ENCODE measurements at places on chromosomes 2 and 18.
A peak's percentile ranks its signal among the peaks of the same experiment; 100 is the strongest.

GRCh38 chr2:37599688-37600525 lies 71.5 kb downstream of the CDC42EP3 start:
- peak; percentile 42 for DNase-seq

- no peak for DNase-seq
These were observed 11.3 kb upstream of the KCNS3 start for GRCh38 chr2:17867133-17867532.

DNA sequence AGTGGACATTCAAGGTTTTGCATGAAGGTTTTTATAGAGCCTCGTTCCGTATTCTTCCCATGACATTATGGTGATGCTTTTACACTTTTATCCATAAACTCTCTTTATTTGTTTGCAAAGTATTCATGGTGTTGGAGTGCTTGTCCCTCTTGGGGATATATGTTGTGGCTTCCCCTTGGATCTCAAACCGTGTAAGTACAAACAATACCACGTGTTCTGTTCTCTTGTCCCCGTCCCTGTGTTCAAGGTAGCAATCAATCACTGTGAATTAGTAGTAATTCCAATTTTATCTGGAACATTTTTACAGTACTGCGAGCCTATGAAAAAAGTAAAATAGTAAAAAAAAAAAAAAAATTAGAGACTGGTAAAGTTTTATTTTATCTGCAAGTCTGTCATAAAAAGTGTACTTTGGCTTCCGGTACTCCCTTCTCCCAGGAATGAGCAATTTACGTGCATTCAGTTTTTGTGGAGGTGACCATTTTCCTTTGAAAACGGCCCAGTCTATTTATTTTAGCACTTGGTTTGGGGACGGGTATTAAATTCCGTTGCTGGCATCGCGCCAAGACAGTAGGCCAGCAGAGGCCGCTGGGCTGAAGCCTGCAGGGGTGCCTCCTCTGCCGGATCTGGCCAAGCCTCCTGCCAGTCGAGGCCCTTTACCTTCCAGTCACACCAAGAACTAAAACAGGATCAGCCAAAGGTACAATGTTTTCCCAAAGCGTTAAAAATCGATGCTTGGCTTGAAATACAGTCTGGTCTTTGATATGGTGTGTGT lies 175.7 kb downstream of the SOCS6 start:
- no peak for DNase-seq

GRCh38 chr2:239454507-239454906 lies 53.7 kb upstream of the HDAC4 start:
- DNase-seq: no peak

DNA sequence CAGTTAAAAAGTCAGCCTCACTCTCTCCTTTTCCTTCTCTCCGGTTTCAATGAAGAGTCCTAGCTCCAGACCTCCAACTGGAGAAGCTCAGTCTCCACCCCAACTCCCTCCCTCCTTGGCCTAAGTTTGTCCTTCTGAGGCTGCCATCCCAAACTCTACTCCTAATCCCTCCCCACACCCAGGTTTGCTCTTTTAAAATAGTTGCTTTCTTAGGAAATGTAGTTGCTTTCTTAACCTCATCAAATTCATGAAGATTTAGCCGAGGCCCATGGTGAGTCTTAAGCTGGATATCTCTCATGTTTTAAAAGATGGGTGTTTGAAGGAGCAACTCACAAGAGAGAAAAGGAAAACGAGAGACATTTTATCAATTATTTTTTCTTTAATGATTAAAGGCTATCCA lies 937 bp upstream of the LANCL1 start:
- DNase-seq: no peak

DNA sequence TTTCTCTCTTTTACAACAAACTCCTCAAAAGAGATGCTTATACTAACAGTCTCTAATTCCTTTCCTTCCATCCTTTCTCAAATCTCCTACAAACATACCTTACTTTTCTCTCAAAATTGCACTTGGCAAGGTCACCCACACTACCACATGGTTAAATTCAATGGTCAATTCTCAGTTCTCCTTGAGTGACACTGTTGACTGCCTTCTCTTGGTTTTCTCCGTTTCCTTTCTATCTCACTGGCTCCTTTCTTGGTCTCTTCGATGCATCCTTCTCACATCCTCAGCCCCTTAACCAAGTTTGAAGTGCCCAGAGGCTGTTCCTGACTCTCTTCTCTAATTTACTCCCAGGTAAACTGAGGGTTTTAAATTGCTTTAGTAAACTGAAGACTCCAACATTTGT lies 12.5 kb downstream of the C1D start:
- no peak for DNase-seq

DNA sequence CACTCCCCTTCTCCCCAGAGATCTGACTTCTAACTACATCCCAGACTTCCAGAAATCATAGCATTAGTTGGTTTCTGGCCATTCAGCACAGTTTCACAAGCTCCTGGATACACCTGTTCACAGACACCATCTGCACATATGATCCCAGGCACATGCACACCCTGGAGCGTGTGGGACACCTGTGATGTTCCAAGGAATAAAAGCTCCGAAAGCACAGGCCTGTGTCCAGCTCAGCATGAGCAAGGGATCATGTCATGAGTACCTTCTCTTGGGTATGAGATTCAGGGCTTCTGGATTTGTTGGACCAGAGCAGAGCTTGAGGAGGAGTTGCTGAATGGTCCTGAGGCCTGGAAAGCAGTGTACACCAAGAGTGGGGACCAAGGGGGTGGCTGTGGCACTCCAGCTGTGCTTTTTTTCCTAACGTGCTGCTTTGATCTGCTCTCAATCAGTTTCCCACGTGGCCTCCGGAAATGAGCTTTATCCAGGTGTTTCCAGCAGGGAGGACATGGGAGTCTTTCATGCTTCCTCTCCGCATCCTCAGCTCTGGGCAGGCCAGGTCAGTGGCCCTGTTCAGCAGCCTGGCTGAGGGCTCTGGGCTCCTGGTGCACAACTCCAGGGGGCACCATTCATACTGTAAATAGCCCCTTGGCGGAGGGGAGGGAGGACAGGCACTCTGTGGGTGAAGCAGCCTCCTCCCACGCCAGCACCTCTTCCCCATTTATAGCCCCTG lies 1.8 kb downstream of the DYSF start:
- no peak for DNase-seq

- DNase-seq: no peak
These were observed 138.3 kb downstream of the CDH20 start for GRCh38 chr18:61471541-61471940.

DNA sequence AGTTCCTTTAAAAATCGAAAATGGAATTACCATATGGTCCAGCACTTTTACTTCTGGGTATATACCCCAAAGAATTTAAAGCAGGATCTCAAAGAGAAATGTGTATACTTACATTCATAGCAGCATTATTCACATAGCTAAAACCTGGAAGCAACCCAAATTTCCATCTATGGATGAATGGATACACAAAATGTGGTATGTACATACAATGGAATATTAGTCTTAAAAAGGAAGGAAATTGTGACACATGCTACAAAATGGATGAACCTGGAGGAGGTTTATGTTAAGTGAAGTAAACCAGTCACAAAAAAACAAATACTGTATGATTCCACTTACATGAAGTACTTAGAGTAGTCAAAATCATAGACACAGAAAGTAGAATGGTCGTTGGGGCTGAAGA lies 147.9 kb upstream of the LTBP1 start:
- no peak for DNase-seq

GRCh38 chr2:175233135-175233719 lies 51.7 kb upstream of the ATP5MC3 start:
- DNase-seq: no peak

GRCh38 chr18:56748698-56749268 lies 97.6 kb downstream of the WDR7 start:
- no peak for DNase-seq

GRCh38 chr2:46706264-46706983 lies 209.2 kb downstream of the MCFD2 start:
- DNase-seq: no peak

- no peak for DNase-seq
These were observed 9.9 kb downstream of the PLA2R1 start for GRCh38 chr2:160052531-160052930.

DNA sequence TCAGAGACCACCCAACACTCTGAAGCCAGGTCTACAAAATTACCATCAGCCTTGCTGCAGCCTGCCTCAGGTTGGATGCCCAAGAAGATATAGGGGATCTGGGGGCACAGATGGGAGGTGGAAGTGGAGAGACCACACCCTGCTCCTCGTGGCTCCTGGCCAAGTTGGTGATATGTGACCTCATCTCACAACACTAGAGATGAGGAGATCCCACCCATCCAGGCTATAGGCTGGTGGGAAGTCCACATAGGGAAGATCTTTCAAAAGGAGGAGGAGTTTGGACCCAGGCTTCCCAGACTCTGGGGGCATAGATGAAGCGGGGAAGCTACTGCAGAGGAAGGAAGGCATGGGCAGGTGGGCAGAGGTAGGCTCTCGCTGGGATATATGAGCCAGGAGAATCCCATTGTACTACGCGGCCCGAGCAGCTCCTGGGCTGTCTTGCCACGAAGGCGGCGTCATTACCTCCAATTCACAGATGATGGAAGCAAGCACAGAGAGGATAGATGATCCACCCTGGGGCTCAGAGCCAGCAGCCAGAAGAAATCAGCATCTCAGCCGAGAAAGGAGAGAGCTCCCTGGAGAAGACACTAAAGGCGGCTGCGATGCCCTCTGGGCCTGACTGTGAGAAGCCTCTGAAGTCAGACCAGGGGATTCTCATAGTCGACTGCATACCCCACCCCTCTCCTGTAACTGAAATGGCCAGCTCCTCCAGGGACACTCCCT lies 96.0 kb downstream of the RHOB start:
- DNase-seq: no peak

DNA sequence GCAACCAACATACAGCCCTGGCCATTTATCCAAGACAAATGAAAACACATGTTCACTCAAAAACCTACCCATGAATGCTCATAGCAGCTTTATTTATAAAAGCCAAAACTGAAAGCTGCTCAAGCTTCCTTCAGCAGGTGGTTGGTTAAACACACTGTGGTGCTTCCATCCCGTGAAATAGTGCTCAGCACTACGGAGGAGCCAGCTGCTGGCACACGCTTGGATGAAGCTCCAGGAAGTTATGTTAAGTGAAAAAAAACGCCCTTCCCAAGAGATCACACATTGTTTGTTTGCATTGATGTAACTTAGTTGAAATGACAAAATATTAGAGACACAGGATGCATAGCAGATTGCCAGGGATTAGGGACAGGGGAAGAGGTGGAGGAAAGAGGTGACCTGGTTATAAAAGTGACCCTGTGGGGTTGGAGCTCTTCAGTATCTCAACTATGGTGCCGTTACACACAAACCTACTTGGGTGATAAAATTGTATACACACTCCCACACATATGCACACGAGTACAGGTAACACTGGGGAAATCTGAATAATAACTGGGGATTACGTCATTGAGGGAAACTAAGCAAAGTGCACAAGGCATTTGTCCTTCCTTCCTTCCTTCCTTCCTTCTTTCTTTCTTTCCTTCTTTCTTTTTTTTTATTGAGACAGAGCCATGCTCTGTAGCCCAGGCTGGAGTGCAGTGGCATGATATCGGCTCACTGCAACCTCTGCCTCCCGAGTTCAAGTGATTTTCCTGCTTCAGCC lies 6.2 kb upstream of the ALPG start:
- DNase-seq: no peak

DNA sequence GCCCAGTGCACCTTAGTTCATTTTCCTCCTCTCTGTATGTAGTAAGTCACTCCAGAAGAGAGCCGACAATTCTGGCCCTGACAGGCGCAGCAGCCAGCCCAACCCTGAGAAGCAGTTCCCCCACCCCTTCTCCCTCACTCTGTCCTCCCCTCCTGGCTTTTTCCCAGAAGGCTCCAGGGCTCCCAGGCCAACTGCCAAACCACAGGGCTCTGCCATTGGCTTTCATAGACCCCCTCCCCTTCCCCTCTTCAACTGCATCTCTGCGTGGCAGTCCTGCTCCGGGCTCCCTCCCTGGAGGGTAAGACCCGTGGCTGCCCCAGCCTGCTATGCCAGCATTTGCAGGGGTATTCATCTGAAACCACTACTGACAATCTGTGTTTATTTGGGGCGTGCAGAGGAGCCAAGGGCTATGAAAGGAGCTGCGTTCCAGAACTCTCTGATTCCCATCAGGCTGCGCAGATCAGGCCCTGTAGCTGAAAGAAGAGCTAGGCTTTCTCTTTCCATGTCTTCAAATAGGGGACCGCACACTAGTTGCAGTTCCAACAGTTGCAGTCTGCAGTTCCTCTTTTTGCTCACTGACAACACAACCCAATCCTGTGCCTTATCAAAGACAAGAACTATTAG lies 388.6 kb upstream of the TNP1 start:
- DNase-seq: no peak

DNA sequence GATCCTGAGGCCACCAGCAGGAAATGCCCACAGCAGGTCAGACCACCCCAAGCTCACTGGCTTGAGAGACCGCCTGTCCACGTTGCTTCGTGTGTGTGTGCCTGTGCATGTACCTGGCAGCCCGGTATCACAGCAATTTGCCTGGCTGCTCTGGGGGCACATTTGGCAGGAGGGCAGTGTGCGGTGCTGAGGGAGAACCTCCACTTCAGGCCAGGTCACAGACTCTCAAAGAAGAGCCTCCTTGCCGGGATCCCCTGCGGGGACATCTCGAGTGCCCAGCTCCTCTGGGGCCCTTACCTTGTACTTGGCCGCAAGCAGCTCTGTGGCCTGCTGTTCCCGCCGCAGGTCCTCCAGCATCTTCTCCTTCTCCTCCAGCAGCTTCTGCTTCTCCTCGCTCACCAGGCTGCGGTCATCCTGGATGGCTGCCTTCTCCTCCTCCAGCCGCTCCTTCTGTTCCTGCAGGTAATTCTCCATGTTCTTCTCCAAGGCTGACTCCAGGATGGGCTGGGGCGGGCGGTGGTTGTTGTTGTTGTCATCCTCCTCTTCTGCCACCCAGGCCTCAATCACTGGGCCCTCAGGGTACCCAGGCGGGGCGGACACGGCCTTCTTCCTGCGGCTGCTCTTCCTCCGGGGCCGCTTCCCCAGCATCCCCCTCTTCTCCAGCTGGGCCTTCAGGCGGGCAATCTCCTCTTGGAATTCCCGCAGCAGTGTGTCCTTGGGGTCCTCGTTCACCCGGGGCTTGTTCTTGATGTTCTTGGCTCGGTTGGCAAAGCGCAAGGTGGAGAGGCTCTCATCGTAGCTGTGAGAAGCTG lies 2.0 kb downstream of the KIF3C start:
- no peak for DNase-seq

GRCh38 chr2:130287656-130288026 lies 55.1 kb upstream of the IMP4 start:
- DNase-seq: no peak

- no peak for DNase-seq
These were observed 22.8 kb downstream of the GLI2 start for GRCh38 chr2:120758181-120759144.

- no peak for DNase-seq
These were observed 286.7 kb upstream of the SLC39A10 start for GRCh38 chr2:195370167-195370943.

GRCh38 chr2:53234548-53234903 lies 533.1 kb upstream of the CHAC2 start:
- no peak for DNase-seq

GRCh38 chr2:134290358-134290757 lies 36.5 kb downstream of the MGAT5 start:
- DNase-seq: no peak

- no peak for DNase-seq
These were observed 385.0 kb upstream of the KLHL29 start for GRCh38 chr2:22999951-23000350.
